Fibroblast of the aortic adventitia (primary cell): ENCODE measurements at places on chromosomes 1 and 21. TPM values are rescaled to one million over a fixed set of nuclear protein-coding genes. Genes with fewer than 3 reads are reported as not detected.

- no peak for DNase-seq
Observed at GRCh38 chr1:155977690-155978324, 540 bp downstream of the ARHGEF2 start.

DNA sequence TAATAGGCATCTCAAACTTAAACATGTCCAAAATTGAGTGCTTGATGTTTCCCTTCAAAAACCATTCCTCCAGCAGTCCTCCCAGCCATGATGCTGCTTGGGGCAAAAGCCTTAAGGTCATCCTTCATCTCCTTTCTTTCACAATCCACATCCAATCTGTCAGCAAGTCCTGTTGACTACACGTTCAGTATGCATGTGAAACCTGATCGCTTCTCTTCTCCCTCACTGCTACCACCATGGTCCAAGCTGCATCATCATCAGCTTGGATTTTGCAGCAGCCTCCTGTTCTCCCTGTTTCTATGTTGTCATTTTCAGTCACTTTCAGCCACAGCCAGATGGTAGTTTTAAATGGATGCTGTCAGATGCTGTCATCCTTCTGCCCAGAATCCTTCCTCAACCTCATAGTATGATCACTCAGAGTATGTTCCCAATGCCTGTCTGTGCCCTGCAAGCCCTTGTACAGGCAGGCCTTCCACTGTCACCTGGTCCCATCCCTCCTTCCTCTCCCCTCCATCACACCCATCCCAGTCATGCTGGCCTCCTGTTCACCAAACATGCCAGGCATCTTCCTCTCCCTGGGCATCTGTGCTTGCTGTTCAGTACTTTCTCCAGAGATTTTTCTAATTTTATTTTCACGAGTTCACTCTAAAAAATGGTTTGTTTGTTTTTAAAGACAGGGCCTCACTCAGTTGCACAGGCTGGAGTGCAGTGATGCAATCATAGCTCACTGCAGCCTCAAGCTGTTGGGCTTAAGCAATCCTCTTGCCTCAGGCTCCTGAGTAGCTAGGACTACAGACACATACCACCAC lies 66.0 kb downstream of the SYDE2 start:
- peak; percentile 54 for DNase-seq

GRCh38 chr1:175222296-175222938 lies 29.8 kb upstream of the KIAA0040 start:
- no peak for DNase-seq

DNA sequence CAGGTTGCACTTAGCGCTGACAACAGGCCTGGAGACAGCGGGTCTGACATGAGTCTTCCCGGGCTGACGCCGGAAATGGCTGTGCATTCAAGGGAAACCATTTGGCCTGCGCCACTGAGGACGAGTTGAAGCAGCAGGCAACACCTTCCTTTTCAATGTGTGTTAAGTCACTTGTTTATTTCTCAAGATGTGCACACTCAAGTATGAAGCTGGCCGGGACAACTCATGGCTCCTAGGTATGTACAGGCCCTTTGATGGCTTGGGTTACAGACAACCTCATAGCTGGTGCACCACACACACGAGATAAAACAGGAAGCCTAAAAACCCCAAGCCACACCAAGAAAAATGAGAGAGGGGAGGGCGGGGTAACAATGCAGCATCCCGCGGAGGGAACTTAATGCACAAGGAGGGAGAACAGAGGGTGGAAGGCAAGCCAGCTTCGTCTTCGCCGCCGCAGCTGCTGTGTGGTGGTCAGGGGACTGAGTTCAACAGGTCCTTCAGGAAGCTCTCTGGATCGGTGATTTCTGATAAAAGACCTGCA lies 118.0 kb upstream of the IFFO2 start:
- DNase-seq = no peak

GRCh38 chr1:8373581-8374241 lies 55.8 kb downstream of the SLC45A1 start:
- peak; percentile 87 for DNase-seq

- peak; percentile 43 for DNase-seq
Observed at GRCh38 chr1:175976865-175977642, 230.0 kb downstream of the COP1 start.

DNA sequence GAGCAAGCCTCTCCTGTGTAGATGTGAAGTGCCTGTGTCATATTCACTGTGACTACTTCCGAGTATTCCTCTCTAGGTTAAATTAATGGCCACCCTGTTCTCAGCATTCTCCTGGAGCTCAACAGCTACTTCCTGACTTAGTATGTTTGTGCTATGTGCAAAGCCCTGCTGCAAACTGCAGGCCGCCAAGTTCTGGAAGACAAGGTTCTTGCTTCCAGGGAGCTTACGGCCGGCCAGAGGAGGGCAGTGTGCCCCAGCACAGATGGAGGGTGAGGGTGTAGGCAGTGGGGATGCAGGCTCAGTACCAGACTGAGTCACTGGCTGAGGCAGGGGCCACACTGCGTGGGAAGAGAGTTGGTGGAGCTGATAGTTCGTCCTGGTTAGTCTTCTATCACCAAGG lies 43.2 kb downstream of the ELK4 start:
- DNase-seq = peak; percentile 69

DNA sequence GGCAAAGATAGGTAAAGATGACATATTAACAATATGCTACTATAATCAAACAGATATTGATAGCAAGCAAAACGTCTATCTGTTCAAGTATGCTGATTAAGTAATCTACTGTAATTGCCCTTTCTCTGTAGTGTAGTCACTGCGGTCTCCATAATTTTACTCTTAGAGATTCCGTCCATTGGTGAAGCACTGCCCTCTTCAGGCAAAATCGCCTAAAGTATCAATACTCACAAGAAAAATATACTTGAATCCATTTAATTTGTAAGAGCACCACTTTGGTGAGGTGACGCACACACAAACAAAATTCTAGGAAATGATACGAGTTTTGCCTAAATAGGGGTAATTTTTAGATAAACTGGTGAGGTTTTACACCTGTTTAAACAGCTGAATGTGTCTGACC lies 434.6 kb upstream of the CHRM3 start:
- peak; percentile 52 for DNase-seq

GRCh38 chr1:54834007-54834541 lies 33.0 kb upstream of the TTC22 start:
- DNase-seq = no peak

- no peak for DNase-seq
Observed at GRCh38 chr21:25871566-25871965, 136.8 kb downstream of the GABPA start.

DNA sequence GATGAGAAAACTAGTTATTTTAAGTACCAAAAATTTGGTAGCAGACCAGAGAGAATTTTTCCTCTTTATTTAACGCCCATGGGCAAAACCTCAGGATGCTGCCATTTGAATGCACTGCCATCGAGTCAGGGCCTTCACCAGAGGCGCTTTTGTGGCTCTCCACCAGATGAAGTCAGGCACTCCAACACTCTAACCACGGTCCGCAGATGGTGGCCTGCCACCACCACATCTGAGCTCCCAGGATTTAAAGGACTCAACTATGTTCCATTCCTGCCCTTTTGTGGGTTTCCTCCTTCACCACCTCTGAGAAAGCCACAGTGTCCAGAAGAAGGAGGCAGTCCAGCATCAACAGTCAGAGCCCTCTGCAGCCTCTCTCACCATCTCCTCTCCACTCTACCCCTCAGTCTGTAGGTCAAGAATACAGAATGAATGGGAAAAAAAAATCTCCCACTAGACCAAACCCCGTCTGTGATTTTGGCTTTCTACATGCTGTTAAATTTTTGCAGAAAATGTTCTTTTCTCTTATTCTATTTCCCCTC lies 647.4 kb downstream of the USP25 start:
- no peak for DNase-seq

DNA sequence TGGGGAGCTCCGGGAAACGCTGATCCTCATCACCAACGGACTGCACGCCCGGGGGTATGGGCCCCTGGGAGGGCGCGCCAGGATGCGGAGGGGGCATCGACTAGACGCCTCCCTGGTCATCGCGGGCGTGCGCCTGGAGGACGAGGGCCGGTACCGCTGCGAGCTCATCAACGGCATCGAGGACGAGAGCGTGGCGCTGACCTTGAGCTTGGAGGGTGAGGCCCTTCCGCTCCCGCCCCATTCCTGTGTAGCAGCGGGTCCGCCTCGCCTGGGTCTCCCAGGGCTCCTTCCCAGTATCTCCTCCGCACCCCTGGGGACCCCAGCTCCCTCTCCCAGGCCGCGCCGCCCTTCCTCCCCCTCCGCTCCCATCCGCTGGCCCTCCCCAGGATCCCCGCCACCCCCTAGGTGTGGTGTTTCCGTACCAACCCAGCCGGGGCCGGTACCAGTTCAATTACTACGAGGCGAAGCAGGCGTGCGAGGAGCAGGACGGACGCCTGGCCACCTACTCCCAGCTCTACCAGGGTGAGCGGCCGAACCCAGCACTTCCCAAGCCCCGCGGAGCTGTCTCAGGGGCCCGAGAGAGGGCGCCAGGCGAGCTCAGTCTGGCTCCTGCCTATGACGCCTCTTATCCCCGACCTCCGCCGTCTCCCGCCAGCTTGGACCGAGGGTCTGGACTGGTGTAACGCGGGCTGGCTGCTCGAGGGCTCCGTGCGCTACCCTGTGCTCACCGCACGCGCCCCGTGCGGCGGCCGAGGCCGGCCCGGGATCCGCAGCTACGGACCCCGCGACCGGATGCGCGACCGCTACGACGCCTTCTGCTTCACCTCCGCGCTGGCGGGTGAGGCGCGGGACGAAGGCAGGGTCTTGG lies 5.0 kb downstream of the HAPLN2 start:
- peak; percentile 29 for DNase-seq

- no peak for DNase-seq
Observed at GRCh38 chr1:160421881-160422280, 21.5 kb downstream of the VANGL2 start.

- no peak for DNase-seq
Observed at GRCh38 chr1:36448530-36449056, 1.7 kb downstream of the OSCP1 start.

- no peak for DNase-seq
Observed at GRCh38 chr1:39352881-39353280, 138.6 kb upstream of the BMP8A start.

GRCh38 chr21:31887391-31887841 lies 14.6 kb downstream of the HUNK start:
- no peak for DNase-seq

DNA sequence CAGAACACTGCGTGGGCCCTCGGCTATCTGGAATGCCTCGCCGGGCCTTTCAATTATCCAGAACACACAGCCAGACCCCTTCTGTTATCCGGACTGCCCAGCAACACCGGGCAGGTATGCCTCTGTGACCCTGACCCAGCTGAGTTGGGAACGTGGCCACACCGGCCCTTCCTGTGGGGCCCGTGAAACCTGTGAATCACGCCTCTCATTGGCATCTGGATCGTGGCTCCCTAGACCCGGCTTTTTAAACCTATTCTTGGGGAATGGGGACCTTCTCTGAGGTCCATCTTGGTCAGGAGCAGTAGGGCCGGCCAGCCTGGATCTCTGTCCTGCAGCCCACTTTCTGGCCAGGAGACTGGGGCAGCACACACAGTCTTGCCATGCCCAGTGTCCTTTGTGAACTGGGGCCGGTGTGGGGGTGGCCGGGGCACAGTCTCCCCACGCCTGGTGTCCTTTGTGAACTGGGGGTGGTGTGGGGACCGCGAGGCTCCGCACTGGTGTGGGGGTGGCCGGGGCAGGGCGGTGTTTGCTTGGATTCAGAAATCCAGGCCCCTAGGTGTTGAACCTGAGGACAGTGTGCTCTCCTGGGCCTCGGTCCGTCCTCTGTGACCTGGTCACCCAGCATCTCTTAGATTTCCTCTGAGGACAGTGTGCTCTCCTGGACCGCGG lies 11.1 kb downstream of the COL18A1 start:
- no peak for DNase-seq

DNA sequence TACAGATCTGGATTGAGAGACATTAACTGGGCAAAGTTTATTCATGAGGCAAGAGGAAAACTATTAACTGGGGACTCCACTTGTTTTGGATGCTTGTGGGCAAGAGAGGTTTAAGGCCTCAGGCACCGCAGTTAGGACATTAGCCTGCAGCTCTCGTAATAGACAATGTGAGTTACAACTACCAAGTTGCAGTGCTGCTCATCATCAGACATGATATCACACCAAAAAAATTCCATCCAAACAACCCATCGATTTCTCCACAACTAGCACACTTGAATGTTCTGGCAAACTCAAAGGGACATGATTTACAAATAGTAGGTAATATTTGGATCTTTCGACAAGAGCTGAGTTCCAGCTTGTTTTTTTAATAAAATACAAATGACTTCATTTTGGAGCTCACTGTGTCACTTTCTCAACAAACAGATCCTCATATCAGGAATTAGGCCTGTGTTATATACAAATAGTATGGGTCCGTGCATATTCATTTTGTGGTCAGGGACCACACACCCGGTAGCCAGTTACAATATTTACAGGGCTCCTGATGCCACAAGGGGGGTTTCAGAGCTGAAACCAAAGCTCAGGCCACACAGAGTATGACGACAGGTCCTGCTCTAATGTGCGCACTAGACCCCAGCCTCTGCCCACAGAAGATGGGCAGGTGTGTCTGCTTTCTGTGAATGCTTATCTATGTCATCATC lies 128.0 kb downstream of the TGFBR3 start:
- peak; percentile 35 for DNase-seq

DNA sequence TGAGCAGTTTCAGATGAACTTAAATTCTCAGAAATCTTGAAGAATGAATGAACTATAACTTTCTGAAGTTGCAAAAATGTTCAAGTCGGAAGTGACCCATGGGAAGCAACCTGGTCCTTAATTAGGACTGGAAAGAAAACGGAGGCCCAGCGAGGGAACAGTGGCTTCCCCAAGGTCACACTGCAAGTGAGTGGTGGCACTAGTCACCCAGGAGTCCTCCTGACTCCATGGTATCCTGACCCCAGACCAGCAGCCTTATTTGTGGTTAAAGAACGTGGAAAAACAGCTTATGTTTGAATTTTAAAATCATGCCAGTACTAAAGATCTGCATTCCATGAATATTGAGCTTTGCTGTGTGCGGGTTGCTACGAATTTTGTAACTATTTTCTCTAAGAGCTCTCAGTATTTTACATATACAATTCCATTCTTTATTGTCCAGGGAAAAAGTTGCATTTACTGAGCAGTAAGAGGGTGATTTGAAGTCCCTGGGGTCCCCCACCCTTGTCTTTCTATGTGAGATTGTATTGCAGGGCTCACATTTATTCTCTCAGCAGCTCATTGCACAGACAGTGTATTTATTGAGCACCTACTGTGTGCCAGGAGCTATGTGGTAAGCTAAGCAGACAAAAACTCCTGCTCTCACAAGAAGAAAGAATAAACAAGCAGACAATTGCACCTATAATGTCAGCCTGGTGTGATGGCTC lies 61.6 kb upstream of the ATP5PO start:
- DNase-seq = peak; percentile 30

Gene RGS21
- not detected in 2 replicates for total RNA-seq

Gene SPRR2B
- not detected in 2 replicates for total RNA-seq

Gene C1orf185
- not detected in 2 replicates for total RNA-seq

Gene CRB1
- total RNA-seq = 0.08 and 0.09 TPM in 2 replicates

Gene KRTAP6-1
- total RNA-seq = not detected in 2 replicates

Gene FCER1G
- not detected in 2 replicates for total RNA-seq

Gene CSTB
- total RNA-seq = 5.5 and 32.2 TPM in 2 replicates

Gene NR1I3
- not detected in 2 replicates for total RNA-seq

Gene CLCA2
- 8.8 and 43.2 TPM in 2 replicates for total RNA-seq

Gene AVPR1B
- total RNA-seq = not detected in 2 replicates

Gene ITLN1
- 0.49 TPM in 1 of 2 replicates, not detected in the other for total RNA-seq

Gene LRRN2
- total RNA-seq = 1.4 TPM in 1 of 2 replicates, not detected in the other

Gene NES
- total RNA-seq = 44.5 and 83.0 TPM in 2 replicates

Gene ZNF687
- 7.0 and 14.2 TPM in 2 replicates for total RNA-seq

Gene ZFP69
- 1.7 and 3.4 TPM in 2 replicates for total RNA-seq

Gene PTCH2
- 0.36 and 0.57 TPM in 2 replicates for total RNA-seq

Gene MTMR11
- 7.3 and 22.1 TPM in 2 replicates for total RNA-seq
